Activated CD8-positive, alpha-beta memory T cell treated with anti-CD3 and anti-CD28 coated beads for 48 hours (primary cell): ENCODE measurements at places on chromosomes 11 and 22.

GRCh38 chr11:108727665-108728064 is 62.8 kb downstream of the DDX10 start:
- DNase-seq = no peak

- DNase-seq = no peak
Observed at GRCh38 chr11:75338516-75339208, 12.8 kb downstream of the ARRB1 start.

- no peak for DNase-seq
Observed at GRCh38 chr11:43756575-43756974, 76.0 kb downstream of the HSD17B12 start.

DNA sequence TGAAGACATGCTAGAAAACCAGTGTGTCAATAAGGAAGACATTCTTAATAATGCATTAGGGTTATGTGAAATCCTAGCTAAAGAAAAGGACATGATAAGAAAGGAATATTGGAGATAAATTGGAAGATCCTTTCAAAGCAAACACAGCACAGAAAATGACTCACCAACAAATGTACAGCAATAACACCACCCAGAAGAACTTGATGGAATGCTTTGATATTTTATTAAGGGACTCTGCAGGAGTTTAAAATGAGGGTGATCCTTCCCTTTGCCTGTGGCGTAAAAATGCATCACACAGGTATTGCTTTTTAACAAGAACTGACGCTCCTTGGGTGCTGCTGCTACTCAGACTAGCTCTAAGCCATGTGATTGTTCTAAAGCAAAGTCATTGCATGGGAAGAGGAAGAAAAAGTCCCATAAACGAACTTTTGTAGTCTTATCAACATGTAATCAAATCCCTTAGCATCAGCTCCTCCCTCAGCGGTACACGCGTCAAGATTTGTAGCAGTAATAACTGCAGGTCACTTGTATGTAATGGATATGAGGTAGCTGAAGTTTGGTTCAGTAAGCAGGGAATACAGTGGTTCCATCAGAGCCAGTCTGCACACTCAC is 48.4 kb upstream of the EED start:
- no peak for DNase-seq

DNA sequence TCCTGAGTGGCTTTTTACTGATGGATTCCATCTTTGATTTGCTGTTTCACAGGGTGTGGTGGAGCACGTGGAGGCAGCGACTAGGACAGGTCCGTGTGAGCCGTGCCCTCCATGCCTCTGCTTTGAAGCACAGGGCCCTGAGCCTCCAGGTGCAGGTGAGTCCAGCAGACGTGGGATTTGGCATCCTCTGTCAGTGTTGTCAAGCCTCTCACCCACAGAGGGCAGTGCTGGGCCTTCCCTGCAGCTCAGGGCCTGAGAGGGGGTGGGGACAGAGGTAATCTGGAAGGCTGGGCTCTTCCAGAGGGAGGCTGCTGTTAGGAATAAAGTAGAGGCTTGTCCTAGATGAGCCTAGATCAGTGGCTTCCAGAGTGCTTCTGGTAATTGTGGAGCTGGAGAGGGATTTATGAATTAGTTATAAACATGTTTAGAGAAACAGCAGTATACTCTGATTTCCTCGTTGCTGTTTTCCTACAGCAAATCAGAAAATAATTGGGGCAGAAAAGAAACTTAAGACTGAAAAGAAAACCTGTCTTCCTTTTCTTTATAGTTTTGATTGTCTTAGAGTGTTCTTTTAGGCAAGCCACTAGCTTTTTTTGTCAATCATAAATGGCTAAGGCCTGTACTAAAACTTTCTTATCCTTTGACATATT is 65.0 kb downstream of the SFI1 start:
- no peak for DNase-seq

- DNase-seq = no peak
Observed at GRCh38 chr11:131888230-131888855, 517.9 kb downstream of the NTM start.
